HFFc6 (cell line): ENCODE measurements at places on chromosomes 1 and 21. TPM values are rescaled to one million over a fixed set of nuclear protein-coding genes. Genes with fewer than 3 reads are reported as not detected.

DNA sequence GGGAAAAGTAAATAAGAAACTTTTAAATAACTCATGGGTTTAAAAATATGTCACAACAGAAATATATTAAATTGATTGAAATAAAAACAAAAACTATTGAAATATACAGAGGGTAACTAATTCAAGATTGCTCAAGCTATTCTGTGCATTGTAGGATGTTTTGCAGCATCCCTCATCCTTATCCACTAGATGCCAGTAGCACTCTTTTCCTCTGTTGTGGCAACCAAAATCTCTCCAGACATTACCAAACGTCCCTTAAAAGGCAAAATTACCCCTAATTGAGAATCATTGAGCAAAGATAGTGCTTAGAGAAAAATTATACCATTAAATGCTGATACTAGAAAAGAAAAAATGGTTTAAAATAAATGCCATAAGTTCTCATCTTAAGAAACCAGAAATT lies 682.6 kb downstream of the RWDD3 start:
- no peak for DNase-seq

GRCh38 chr1:34358636-34359035 lies 181.9 kb downstream of the C1orf94 start:
- no peak for DNase-seq

Gene FAM43B
- total RNA-seq, result 0.07 TPM in 1 of 3 replicates, not detected in the others

Gene GPR52
- not detected in 3 replicates for total RNA-seq

Gene IFNLR1
- total RNA-seq, result not detected in 3 replicates

Gene GPR161
- total RNA-seq, result 11.8 to 14.5 TPM (median 12.8 TPM) in 3 replicates

Gene HCN3
- total RNA-seq, result 1.3 to 1.6 TPM (median 1.4 TPM) in 3 replicates
